ENCODE measurements at places on chromosomes 4 and X. TPM values are rescaled to one million over a fixed set of nuclear protein-coding genes. Genes with fewer than 3 reads are reported as not detected.

ADGRL3 gene
- 0.02 TPM for polyA plus RNA-seq

- no peak for DNase-seq
These were observed 362.3 kb downstream of the PABPC4L start for GRCh38 chr4:133839326-133839725.

DNA sequence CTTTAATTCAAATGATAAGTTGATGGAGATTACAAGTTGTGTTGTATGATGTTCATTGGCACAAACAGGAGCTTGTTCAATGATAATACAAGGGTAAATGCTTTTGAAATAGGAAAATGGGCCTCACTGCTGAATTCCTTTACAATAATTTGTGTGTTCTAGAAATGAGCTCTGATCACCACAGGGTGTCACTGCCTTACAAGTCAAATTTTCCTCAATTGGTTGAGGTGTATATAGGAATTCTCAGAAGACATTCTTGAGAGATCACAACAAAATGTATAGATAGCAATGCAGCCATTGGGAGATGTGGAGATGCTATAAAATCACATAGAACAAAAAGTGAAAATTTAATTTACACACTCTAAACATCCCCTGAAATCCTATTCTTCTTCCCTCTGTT, 49.6 kb downstream of the KLF8 start:
- DNase-seq, result peak; percentile 3

GRCh38 chrX:134566506-134566905, 91.8 kb downstream of the PLAC1 start:
- no peak for DNase-seq
